ENCODE measurements at places on chromosomes 3 and 15.

GRCh38 chr3:159378396-159379194 lies 576.7 kb downstream of the MFSD1 start:
- no peak for DNase-seq

DNA sequence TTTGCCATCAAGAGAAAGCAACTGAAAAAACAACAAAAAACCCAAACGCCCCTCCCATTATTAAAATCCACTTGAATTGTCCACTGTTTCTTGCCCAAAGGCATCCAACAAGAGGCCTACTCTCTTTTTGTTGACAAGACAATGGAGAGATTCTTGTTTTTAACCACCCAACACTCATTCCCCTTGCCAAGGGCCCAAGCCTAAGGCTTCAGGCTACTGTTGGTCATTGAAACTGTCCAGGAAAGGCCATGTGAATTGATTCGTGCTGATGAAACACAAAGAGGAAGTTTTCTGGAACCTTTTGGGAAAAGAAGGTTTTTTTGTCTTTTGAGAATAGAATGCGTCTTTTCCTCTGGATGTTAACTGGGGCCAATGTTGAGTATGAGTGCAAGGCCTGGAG lies 157.4 kb upstream of the PFN2 start:
- no peak for DNase-seq

DNA sequence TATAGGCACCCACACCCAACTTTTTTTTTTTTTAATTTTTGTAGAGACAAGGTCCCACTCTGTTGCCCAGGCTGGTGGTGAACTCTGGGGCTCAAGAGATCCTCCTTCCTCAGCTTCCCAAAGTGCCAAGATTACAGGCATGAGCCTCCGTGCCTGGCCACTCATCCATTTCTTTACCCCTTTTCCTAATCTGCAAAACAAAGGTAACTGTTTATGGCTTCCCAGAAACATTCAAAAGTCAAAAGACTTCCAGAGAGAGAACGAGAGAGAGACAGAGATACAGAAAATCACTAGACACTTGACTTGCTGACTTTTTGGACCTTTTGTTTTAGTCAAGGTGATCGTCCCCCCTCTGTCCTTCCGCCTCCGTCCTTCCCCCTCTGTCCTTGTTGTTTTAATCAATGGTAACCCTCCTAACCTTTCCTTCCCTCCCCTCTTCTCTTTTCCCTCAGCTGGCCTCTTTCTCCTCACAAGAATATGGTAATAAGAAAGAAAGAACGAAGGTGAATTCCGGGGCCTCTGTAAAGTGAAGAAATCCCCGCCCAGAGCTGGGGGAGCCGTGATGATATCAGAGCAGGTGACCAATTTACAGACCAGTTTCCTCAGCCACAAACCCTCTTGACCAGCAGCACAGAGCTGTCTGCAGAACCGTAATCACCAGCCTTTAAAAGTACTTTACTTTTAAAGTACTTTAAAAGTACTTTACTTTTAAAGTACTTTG lies 21.9 kb downstream of the KLHL6 start:
- no peak for DNase-seq

GRCh38 chr3:69020424-69020823 lies 6.9 kb upstream of the EOGT start:
- DNase-seq: peak; percentile 7

- no peak for DNase-seq
Measured at GRCh38 chr15:73716417-73716816, 32.2 kb downstream of the CD276 start.

GRCh38 chr3:46866720-46867549 lies 3.7 kb upstream of the MYL3 start:
- DNase-seq: peak; percentile 73

DNA sequence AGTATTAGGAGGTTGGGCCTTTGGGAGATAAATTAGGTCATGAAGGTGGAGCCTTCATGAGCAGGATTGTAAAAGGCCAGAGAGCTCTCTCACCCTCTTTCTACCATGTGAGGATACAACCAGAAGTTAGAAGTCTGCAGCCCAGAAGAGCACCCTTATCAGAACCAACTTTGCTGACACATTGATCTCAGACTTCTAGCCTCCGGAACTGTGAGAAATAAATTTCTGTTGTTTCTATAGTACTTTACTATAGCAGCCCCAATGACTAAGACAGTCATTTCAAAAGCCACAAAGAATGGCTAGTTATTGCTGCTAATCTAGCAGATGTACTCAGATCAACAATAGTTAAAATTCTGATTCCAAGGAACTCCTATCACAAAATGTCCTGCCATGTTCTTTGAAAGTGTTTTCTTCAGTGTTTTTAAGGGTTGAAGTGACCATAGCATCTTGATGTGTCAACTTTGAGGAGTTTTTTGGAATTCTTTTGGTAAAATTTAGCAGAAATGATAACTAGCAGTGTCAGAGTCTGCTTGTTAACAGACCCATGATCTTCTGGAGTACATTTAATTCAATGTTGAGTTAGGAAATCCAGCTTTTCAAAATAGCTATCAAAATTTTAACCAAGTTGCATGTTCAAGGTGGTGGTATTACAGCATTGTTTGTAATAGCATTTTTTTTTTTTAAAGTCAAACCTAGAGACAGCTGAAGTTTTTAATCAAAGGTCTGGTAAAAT lies 10.3 kb downstream of the DZIP3 start:
- DNase-seq: no peak

GRCh38 chr15:101017093-101017754 lies 98.1 kb downstream of the LRRK1 start:
- no peak for DNase-seq

GRCh38 chr3:33791477-33792166 lies 6.8 kb upstream of the PDCD6IP start:
- no peak for DNase-seq

DNA sequence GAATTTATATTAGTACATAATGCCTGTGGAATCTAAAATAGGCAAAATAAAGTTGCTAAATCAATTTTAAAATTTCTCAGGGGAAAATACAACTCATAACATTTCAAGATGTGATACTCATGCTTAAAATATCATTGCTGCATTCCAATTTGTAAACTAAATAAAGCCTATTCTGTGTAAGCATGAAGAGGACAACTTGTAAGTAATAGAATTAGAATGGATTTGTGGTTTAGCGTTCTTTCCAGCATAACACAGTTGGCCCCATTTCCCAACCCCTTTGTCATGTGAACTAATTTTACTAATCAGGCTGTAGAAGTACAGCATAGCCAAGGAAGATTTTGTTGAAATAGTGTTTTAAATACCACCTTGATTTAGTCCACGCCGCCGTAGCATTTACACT lies 437.2 kb downstream of the SI start:
- no peak for DNase-seq

GRCh38 chr3:39208463-39209055 lies 16.2 kb upstream of the XIRP1 start:
- DNase-seq: peak; percentile 62

GRCh38 chr3:71117572-71118247 lies 465.8 kb downstream of the FOXP1 start:
- DNase-seq: no peak

- no peak for DNase-seq
Measured at GRCh38 chr15:80252121-80252518, at the start of gene CTXND1. Gene CTXND1, minus strand, starts transcription at chr15:80252213. Its CDS starts 50,264 bp downstream, at chr15:80201949.

DNA sequence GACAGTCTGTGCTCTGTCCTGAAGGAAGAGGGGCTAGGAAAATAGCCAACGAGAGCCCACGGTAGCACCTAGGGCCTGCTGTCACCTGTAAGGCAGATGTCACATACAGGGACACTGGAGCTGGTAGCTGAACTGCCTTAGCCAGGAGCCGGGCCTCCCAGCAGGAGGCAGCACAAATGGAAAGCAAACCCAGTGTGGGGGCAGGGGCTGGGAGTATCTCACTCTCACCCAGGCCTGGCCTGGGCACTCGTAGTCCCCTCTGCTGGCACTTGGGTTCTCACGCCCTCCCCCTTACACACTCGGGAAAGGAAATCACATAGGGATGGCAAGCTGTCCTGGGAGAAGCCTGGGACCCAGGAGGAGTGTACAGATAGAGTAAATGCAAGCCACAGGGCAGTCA lies 173.1 kb upstream of the CHRNA7 start:
- no peak for DNase-seq

DNA sequence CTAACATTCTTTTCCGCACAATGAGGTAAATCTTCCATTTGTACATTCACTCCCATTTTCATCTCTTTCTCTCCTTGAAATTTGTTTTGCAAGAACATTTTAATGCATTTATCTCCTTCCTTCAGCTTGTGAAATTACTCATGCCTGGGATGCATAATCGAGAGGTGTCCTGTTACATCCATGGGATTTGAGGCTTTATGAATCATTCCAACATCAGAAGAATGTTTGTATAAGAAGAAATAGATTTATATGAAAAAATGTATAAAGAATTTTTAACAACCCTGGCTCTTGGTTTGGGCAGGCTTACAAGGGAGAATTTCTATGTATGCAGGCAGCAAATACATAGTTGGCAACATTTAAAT lies 93.2 kb upstream of the MBNL1 start:
- DNase-seq: no peak

DNA sequence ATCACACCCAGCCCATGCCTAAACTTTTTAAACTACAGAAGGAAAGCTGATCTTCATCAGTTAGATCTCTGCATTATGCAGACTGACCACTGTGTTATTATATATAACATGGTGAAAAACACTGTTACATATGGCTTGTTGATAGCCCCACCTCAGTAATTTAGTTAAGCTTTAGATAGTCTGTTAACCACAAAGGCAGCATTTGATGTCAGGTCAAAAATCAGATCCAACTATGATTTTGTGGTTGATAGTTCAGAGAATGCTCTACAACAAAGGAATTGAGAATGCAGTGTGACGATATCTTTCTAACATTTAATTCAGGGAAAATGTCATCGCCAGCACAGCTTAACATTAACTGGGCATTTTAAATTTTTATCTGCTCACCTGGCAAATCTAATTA lies 37.7 kb upstream of the LMOD3 start:
- no peak for DNase-seq

DNA sequence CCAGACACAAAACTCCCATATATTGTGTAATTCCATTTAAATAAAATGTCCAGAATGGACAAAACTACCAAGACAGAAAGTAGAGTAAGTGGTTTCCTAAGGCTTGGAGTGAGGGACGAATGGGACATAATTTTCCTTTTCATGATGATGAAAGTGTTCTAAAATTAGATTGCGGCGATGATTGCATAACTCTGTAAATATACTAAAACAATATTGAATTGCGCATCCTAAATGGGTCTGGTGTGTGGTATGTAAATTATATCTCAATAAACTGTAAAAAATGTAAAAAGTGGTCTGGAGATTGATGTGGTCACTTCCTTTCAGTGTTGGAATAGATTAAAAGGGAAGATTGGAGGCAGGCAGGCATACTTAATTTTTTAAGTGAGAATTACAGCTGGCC lies 105.9 kb upstream of the KCNAB1 start:
- no peak for DNase-seq
